ENCODE measurements at places on chromosomes 5 and 9.

GRCh38 chr5:12284604-12285003, 380.4 kb upstream of the CTNND2 start:
- no peak for DNase-seq

- no peak for DNase-seq
These were observed 240.9 kb upstream of the TBCA start for GRCh38 chr5:78016863-78017529.

- no peak for DNase-seq
These were observed 303.5 kb downstream of the TRIM32 start for GRCh38 chr9:116990592-116990991.

- DNase-seq, result peak; percentile 51
These were observed 18.8 kb upstream of the SLC6A3 start for GRCh38 chr5:1464096-1464446.

GRCh38 chr9:120236596-120236995, 343.4 kb downstream of the CDK5RAP2 start:
- DNase-seq, result no peak

DNA sequence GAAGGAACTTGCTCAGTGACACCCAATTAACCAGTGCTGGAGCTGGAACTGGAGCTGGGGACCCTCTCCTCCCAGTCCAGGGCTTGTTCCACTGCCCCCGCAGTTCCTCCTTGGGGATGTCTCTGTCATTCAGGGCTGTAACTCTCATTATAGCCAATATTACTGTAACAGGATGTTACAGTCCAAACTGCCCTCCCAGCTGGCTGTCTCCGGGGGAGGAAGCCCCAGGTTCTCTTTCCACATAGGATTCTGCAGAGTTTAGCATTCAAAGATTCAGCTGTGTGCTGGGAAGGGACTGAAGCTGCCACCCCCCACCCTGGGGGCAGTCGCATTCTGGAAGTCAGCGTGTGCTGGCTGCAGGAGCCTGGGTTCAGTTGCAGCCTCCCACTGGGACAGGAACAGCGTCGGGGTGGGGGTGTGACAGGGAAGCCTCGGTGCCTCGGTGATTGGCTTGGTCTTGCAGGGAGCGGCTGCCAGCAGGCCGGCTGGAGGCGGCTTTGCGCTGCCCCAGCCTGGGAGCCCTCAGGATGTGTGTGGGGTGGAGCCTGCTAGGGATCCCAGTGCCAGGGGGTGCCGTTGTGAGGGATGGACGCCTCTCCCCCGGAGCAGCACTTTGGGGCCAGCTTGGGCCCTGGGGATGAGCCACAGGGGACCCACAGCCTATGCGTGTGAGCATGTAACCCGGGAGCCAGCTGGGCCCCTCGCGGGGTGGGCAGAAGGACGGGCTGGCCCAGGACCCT, 101.1 kb downstream of the RGS3 start:
- DNase-seq, result peak; percentile 50

DNA sequence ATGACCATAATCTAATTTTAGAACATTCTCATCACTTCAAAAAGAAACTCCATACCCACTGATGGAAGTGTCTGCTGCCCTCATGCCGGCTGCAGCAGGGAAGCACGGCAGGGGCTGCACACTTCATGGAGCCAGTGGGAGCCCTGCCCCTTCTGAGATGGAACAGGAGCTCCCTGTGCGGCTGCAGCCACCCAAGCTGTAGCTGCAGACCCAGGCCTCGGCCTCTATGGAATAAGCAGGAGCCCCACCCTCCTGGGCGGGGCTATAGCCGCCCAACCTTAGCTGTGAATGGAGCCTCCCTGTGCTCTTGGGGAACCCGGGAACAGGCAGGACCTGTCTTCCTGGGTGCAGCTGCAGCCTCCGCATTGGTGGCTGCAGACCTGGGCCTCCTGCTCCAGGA, 128.5 kb downstream of the NUDT12 start:
- no peak for DNase-seq

- DNase-seq, result no peak
These were observed 30.1 kb upstream of the MUSK start for GRCh38 chr9:110638381-110638954.

DNA sequence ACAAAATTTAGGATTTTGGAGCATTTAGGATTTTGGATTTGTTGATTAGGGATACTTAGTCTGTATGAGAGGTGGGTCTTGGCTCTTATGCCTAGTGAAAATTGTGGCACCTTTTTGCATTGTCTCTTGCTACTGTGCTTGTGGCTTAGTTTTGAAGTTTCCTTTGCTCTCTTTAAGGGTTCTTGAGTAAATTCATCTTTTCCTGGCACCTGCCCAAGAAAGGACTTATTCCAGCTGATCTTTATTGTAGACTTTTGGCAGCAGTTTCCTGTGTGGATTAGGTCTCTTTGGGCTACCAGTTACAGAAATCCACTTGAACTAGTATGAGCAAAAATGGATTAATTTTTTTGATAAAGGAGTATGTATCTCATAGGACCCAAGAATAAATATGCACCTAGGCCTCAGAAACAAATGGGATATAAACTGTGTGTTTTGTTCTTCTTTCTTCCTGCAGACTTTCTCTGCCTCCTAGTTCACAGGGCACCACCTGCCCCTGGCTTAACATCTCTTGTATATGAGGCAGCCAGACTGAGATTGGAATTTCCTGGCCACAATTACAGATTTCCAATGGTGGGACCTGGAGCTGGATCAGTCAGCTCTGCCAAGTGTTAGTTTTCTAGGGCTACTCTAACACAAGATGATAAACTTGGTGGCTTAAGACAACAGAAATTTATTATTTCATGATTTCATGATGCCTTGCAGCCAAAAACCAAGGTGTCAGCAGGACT, 44.6 kb downstream of the FOCAD start:
- no peak for DNase-seq

DNA sequence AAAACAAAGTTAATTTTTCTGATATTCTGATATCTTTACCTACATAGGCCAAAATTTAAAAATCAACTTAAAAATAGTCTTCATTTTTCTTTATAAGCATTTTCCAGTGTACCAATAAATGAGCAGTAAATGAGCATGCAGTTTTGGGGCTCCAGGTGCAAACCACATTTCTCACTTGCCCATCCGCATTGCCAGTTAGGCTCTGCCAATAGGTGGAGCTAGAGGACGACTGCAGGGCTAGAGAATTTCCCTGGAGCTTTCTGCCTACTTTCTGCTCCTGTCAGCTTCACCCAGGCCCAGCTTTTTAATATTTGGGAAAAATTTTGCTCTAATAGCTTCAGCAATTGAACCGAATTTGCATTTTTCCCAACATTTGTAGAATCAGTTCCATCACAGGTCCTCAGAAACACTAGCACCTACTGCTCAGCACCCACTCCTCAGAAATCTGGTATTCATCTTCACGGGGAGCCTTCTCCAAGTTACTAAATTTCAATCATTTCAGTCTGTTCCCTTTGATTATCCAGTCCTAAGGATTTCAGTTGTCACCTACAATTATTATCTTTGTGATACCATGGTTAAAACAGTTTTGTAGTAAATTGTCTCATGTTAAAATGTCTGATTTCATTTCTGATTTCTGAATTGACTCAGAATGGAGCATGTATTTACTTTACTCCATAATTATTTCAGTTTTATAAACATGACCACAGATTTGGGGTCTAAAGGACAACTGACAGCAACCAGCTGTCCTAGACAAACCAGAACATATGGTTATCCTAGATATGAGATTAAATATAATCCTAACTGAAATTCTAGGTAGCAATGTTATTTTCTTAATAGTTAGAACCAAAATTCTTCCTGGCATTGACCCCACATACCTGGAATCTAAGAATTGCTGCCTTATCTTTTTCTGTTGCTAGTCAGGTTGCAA, 104.6 kb upstream of the FAM174A start:
- peak; percentile 74 for DNase-seq

DNA sequence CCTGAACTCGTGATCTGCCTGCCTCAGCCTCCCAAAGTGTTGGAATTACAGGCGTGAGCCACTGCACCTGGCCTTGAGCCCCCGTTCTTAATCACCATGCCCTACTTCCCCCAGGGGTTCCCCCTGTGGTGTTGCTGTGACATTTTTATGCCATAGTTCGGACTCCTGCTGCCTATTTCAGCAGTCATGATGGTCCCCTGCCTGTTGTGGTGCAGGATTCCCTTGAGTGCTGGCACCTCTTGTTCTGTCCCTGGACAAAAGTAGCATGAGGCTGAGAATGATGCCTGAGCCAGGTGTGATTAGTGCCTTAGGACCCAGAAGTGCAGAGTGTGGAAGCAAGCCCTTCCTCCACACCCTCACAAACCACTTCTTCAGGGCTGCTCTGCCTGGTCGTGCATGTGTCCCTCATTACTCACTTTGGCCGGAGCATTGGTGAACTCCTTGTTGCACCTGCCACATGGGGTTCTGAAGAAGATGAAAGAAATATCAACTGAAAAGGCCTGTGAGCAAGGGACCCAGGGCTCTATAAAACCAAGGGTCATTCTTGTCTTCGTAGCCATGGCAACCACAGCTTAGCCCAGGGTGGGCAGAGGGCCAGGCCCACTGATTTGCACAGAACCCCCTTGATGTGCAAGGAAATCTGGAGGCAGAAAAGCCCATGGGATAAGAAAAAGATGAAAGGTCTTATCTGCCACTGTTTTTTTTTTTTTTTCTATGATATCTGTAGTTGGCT, 228.0 kb downstream of the NTRK2 start:
- no peak for DNase-seq

DNA sequence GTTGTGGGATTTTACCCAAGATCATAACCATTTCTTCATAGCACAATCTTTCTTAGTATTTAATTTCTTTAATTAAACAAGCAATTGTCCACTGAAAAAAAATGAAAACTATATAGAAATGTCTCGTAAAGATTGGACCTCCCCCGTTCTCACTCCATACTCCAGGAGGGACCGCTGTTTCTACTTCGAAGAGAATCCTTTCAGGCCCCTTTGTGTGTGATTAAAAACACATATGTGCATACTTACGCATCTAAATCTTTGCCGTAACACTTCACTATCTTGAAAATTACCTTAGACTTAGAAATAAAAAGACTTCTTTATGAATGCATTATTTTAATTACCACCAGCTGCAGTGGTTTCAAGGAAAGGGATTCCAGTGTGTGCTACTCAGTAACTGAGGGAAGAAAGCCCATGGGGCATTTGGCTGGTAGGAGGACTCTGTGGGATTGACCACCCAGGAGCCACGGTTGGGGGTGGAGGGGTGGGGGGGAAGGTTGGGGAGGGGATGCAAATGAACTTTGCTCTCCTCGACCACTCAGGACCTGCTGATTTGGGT, 209.1 kb downstream of the FAM114A2 start:
- DNase-seq, result no peak

DNA sequence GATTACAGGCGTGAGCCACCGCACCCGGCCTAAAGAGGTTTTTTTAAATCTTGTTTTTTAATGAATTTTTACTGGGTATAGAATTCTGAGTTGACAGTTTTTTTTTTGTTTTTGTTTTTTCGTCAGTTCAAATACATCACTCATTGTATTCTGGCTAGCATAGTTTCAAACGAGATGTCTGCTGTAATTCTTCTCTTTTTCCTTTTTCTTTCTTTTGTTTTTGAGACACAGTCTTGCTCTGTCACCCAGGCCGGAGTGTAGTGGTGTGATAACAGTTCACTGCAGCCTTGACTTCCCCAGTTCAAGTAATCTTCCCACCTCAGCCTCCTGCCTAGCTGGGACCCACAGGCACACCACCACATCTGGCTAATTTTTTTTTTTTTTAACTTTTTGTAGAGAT, 2.2 kb upstream of the PRRT1B start:
- no peak for DNase-seq

DNA sequence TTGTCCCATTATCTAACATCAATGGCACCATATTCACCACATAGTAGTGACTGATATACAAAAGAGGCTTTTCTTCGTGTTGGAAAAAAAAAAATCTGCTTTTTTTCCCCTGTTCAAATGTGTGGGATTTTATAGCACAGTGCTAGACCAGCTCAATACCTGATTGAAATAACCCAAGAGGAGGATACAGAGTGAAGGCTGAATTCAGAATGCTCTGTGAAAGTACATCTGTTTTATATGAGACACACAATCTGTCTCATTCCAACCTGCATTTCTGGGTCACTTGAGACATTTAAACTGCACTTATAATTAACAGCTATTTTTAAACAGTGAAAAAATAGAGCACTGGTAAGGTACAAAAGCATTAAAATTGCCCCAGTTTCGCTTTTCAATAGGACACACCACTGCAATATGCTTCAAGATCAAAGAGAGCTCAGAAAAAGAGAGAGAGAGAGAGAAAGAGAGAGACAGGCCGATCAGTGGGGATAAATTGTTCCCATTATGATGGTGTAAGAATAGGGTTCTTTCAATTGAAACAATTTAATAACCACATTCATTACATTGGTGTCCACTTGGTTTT, 179.3 kb downstream of the NR2F1-AS1 start:
- DNase-seq, result no peak

DNA sequence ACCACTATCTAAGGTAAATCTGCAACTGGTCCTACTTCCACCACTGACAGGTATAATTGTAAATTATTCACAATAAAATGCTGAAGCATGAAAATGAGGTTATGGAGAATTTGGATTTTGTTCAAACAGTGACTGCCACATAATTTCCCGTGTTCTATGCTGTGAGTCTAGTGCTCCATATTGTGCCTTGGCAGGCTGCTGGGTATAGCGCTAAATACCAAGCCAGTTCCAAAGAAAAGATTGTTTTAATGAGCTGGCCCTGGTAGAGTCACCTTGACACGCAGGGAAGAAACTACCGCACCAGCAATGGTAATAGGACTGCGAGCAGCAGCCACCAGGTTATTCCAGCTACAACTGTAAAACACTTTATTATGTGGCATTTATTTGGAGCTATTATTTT, 30.4 kb downstream of the PSMB7 start:
- no peak for DNase-seq

GRCh38 chr9:115063058-115063845, 54.7 kb downstream of the TNC start:
- no peak for DNase-seq

- DNase-seq, result no peak
These were observed 349.2 kb upstream of the KLF4 start for GRCh38 chr9:107838766-107839165.
